ENCODE measurements at places on chromosomes 12 and 14.

- no peak for DNase-seq
Observed at GRCh38 chr14:85576848-85577542, 47.1 kb downstream of the FLRT2 start.

DNA sequence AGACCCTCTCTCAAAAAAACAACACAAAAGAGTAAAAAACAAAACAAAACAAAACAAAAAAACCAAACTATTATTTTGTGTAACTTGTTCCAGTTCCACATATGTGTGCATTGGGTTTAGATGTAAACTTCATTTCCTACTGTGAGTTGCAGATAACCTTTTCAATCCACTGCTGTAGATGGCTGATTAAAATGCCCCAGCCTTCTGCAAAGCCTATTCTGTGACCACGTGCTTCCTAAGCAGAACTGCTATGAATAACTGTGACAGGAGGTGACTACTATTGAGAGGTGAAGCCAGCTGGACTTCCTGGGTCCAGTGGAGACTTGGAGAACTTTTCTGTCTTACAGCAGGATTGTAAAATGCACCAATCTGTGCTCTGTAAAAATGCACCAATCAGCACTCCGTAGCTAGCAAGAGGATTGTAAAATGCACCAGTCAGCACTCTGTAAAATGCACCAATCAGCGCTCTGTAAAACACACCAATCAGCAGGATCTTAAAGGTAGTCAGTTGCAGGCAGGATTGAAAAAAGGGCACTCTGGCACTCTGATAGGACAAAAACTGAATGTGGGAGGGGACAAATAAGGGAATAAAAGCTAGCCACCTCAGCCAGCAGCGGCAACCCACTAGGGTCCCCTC lies 10.3 kb upstream of the ELK3 start:
- no peak for DNase-seq

DNA sequence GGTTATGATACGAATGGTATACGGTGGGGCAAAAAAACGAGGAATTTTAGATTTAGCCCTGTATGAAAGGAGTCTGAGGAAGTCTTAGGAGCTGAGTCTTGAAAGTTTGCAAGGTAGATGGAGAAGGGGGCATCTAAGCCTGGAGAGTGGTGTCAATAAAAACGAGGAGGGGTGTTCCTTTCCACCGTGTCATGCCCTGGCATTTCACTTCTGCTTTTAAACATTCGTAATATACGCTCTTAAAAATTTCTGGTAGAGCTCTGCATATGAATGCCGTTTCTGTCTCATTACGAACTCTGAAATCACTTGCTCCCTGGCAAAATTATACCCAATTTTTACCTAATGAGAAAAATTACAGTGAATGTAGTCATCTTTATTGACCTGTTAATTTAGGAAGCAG lies 170.2 kb downstream of the ERC1 start:
- no peak for DNase-seq

DNA sequence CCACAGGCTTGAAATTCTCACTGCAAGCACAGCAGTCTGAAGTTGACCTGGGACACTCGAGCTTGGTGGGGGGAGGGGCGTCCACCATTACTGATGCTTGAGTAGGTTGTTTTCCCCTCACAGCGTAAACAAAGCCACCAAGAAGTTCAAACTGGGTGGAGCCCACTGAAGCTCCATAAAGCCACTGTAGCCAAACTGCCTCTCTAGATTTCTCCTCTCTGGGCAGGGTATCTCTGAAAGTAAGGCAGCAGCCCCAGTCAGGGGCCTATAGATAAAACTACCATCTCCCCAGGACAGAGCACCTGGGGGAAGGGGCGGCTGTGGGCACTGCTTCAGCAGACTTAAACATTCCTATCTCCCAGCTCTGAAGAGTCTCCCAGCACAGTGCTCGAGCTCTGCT lies 31.7 kb upstream of the ST8SIA1 start:
- DNase-seq, result no peak

DNA sequence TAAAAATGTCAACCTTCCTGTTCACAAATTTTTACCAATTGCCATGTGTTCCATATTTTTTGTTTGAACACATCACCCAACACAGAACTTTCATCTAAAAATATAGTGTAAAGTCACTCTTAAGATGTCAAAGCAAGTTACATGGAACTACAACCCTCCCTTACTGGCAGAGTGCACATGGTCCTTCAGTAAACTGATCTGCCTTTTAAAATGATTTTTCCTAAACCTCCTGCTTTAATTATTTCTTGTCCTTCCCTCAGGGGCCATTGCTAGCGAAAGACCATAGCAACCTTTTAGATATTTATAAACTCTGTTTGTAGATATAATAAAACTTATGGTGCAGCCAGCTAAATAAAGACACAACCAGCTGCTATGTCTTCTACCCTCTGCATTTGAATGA lies 255.2 kb upstream of the FAR2 start:
- DNase-seq, result no peak

DNA sequence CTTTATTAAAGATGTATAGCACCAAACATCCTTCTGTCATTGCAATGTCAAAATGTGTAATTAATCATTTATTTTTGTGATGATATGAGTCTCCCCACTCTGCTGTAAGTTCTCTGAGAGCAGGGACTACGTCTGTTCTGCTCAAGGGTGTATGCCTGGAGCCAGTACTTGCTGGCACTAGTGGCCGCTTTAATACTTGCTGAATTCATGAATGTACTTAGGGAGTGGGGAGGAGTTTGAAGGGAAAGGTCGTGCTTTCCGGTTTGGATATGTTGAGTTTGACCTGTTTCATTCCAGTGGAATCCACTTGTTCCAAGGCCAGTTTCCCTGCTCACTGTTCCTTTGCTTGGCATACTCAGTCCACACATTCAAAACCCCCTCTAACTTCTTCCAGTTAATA lies 1.9 kb upstream of the DCAF5 start:
- DNase-seq, result no peak

- DNase-seq, result no peak
Observed at GRCh38 chr12:130754234-130754901, 38.3 kb upstream of the RIMBP2 start.

DNA sequence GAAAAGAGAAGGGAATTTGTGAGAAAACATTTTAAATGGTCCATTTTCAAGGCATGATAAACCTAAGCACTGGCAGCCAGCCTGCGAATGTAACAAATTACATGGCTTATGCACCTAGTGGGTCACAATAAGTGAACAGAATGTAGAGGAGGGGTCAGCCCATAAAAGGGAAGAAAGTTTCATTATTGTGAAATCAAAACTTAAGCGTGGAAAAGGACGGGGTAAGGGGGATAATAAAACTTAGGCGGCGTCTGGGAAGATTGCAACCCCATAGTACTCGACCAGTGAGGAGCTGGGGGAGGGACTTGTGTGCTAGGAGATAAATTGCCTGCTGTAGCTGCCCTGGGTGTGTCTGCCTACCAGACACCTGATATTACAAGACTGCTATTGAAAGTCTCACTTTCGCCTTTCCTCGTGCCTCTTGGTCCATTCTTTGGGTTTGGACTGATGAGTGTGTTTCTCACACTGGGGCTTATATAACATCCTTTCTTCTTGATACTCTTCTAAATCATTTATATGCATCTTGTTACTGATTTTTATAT lies 40.6 kb downstream of the ZDHHC17 start:
- DNase-seq, result no peak

DNA sequence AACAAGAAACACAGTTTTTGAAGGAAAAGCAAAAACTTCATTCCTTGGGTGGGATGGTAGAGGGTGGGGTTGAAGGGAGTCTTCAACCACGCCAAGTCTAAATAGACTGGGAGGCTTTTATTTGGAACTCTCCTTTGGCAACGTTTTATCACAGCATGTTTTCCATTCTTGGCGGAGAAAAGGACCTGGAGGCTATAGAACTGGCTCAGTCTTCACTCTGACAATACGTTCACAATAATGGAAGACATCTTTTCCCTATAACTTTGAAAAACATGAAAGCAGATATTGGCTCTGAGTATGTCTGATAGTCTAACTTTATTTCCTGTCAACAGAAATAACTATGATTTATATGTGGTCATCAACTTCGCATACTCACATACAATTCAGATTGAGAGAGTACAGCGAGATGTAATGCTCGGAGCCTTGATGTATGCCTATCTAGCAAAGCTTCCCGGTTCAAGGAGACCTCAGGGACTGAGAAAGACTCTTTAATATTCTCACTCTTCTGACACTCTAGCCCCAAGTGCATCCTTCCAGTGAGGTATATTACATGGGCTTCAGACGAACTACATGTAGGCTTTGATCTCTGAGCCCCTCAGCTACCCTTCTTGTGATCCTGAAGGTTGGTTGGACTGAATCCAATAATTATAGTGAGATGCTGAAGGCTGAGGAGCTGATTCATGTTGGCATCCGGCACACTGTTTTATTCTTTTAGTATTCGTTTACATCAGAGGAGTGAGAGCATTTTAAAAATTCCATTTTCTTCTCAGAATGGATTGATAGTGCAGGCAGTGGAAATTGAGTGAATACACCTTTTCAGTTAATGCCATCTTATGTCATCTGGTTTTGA lies 14.0 kb downstream of the TMEM30B start:
- DNase-seq, result no peak

GRCh38 chr12:40181490-40181889 lies 43.3 kb upstream of the LRRK2 start:
- no peak for DNase-seq

GRCh38 chr12:33093534-33093933 lies 197.0 kb upstream of the PKP2 start:
- no peak for DNase-seq

GRCh38 chr12:106461730-106462129 lies 104.2 kb downstream of the POLR3B start:
- DNase-seq, result no peak

DNA sequence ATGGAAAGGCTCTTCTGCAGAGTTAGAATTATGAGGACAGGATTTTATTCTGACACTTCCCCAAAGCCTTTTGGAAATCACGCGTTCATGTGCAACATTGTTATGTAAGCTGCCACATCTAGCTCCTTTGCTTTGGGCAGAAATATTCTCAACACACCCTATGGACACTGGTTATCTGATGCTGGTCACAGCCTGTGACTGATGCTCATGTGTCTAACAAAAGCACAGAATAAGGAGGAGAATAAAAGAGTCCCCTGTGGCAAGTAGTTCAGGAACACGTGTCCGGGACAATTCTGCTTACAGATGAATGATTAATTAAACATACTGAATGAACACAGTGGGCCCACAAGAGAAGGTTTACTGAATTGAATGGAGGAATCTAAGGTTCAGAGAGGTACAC lies 22.1 kb downstream of the FOXN3 start:
- no peak for DNase-seq

DNA sequence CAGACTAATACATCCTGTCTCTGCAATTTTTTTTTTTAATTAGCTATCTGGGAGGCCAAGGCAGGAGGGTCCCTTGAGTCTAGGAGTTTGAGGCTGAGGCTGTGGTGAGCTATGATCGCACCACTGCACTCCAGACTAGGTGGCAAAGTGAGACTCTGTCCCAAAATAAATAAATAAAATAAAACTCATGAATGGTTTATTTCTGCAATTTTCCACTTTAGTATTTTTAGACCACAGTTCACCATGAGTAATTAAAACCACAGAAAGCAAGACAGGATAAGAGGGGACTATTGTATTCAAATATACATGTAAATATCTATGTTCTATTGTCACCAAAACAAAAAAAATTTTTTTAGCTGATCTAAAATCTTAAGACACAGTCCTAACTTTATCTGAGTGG lies 17.8 kb downstream of the TAOK3 start:
- no peak for DNase-seq

DNA sequence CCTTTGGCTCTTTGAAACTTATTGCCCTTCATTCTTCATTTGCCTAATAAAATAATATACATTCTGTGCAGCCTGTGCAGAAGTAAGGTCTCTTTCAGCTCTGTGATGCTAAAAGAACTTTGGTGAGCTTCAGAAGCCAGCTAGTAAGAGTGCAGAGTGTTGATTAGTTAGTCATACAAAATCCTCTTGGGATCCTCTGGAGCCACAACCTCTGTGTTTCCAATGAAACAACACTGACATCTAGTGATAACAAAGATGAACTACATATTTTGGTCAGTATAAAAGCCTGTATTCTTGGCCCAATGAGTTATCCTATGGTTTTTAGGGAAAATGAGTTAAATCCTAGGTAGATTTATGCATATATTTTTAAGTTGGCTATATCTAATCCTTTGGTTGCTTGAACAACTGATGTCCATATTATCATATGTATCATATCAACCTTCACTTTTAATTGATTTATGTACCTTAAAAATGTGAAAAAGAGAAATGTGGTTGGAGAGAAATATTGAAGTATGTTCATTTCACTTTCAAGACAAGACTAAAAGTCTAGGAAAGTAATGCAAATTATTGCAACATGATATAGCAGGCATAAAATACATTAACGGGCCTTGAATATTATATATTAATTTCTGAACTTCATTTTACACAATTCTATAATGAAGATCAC lies 158.4 kb downstream of the KLHL28 start:
- peak; percentile 13 for DNase-seq

DNA sequence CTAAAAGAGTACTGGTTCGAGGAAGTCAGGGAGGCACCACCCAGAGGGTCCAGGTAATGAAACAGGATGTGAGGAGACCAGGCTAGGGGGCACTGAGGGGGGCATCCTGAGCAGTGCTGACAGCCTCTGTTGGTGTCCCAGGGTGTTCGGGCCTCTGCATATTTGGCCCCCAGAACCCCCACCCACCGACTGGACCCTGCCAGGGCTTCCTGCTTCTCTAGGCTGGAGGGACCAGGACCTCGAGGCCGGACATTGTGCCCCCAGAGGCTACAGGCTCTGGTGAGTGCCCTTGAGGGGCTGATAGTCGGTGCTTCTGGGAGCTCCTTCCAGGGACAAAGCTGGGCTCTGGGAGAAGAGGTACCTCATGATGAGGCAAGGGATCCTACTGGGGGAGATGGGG lies 2.6 kb downstream of the TROAP start:
- DNase-seq, result no peak

DNA sequence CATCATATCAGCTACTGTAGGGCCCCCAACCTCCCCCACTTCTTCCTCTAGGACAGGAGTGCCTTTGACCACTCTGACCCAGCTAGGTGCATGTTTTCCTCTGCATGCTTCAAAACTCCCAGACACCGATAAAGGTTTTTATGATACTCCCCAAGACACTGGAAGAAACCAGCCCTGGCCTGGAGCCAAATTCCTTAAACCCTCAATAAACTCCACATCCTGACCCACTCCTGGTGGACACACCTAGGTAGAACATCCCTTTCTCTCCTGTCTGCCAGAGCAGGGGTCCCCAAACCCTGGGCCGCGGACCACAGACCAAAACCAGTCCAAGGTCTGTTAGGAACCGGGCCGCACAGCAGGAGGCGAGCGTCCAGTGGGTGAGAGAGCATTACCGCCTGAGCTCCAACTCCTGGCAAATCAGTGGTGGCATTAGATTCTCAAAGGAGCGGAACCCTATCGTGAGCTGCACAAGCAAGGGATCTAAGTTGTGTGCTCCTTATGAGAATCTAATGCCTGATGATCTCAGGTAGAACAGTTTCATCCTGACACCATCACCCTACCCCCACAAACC lies 49.6 kb downstream of the NT5DC3 start:
- DNase-seq, result no peak

- DNase-seq, result no peak
Observed at GRCh38 chr12:58388261-58388660, 446.9 kb downstream of the ATP23 start.

- DNase-seq, result no peak
Observed at GRCh38 chr12:113854385-113855142, 111.6 kb downstream of the RBM19 start.

GRCh38 chr14:81295958-81296923 lies 75.5 kb upstream of the GTF2A1 start:
- no peak for DNase-seq
